ENCODE measurements at places on chromosomes 1 and 21.

DNA sequence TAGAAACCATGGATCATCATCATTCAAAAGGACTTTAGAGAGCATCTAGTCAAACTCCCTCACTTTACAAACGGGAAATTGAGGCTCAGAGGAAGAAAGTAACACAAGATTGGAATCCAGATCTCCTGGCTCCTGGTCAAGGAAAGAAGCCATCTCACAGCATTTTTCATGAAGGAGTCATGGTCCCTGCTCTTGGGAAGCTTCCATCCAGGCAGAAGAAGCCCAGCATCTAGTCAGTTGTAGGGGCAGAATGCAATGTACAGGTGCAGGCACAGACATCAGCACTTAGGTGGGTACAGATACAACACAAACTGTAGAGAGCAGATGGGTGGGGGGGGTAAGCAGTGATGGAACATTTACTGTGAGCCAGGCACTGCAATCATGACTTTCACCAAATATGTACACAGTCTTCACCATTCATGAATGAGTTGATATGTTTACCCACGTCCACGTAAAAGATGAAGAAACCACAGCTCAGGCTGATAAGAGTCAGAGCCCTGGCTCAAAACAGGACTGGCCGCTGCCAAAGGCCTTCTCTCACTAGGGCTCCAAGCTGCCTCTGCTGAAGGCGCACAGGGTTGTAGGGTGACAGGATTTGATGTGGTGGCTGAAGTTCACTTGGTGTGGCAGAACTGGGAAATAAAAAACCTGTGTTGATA is 44.0 kb downstream of the OPTC start:
- DNase-seq, result no peak

DNA sequence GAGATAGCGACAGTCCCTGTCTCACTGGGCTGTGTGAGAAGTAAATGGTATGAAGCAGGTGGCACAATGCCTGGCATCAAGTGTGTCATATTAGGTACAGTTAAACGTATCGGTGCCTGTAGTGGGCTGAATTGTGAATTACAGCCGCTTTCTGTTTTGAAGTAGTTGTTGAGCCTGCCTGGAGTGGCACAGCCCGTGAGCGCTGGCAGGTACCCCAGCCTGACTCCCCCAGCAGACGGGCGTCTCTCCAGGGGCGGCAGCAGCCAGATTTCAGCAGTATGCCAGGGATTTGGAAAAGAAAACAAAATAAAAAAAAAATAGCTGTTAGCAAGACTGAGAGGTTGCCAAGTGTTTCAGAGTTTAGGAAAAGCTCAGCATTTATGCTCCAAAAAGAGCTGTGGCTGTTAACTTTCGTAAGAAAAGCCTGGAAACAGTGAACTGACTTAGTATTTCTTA is 26.6 kb upstream of the GPR153 start:
- no peak for DNase-seq

DNA sequence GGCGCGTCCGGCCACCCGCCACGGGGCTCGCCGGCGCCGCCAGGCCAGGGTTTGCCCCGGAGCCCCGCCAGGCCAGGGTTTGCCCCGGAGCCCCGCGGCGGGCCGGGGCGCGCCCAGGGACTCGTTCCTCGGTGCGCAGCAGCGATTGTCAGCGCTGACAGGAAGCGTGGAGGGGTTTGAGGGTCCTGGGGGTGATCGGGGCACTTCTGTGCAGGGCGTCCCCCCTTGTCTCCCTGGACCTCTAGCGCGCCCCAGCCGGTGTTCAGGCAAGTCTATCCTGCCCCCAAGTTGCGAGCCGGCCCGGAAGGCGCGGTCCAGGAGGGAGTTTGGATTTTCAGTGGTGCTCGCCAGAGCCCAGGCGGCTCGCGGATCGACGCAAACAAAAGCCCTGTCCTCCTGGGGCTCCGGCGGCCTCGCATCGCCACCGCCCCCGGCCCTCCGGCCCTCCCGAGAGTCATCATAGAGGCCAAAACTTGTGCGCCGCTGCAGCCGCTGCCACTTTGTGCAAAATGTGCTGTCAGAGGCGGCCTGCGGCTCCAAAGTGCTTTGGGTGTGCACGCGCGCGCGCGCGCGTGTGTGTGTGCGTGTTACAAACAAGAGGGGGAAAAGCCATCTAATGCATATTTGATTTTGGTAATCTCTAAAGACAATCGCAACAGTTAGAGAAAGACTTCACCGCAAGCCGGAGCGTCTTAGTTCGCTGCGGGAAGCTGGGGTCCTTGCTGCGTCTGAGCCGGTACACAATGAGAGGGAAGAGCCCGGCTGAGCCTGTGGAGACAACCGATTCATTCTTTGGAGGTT is 1.0 kb downstream of the ROR1 start:
- no peak for DNase-seq

- no peak for DNase-seq
These were observed 320.2 kb upstream of the NFIA start for GRCh38 chr1:60762176-60762575.

GRCh38 chr1:175163702-175164101 is 28.9 kb downstream of the KIAA0040 start:
- no peak for DNase-seq

GRCh38 chr1:163781146-163781545 is 459.4 kb downstream of the NUF2 start:
- no peak for DNase-seq

- DNase-seq, result no peak
These were observed 27.2 kb downstream of the IRF2BP2 start for GRCh38 chr1:234582681-234583301.

- DNase-seq, result peak; percentile 29
These were observed 618 bp downstream of the HNRNPR start for GRCh38 chr1:23343221-23344110.

- no peak for DNase-seq
These were observed 39.4 kb upstream of the DYNLT5 start for GRCh38 chr1:66712839-66713238.

DNA sequence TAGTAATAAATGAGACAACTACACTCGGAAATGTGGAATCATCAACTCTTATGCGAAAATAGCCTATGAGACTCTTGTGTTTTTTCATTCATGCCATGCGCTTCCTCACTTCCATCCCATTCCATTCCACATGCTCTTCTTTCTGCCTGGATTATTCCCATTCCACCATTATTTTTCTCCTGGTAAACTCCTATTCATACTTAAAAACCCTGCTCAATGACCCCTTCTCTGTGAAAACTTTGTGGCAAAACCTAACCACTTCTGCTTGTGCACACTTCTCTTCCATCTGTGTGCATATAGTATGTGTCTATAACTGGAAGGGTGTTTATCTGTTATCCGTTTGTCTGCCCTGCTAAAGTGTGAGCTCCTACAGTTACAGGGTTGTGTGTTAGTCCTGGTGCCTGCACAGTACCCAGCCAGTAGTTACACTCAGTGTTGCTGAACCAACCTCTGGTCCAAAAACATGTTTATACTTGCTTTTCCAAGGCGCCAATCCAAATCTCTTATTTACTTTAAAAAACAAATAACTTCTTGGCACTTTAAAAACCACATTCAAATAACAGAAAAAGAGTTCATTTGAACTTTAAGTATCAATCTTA is 10.7 kb downstream of the EPHX1 start:
- no peak for DNase-seq

DNA sequence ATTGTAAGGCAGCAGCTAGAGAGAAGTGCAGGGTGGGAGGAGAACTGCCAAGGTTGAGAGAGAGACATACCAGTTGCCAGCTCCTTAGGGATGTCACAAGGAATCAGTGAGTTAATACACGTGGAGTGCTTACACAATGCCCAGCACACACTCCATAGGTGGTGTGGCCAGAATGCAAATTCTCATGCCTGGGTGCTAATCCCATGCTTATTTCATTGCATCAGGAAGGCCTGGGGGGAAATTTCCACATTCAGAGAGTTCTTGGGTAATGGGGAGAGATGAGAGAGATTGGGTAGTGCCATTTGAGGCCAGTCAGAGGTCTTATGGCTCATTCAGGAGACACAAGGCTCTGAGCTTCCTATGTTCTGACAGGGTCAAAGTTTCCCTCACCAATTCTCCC is 38.7 kb downstream of the GJA5 start:
- no peak for DNase-seq

DNA sequence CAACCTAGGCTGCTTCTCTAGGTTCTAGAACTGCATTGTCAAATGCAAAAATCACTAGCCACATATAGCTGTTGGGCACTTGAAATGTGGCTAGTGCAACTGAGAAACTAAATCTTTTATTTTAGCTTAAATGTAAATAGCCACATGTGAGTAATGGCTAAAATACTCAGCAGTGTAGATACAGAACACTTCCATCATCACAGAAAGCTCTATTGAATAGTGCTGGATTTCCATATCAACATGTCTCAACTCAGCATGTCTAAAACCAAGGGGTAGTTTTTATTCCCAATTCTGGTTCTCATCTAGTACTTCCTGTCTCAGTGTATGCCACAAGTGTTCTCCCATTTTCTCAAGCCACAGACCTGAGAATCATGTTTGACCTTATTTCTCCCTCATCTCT is 7.5 kb upstream of the TP53BP2 start:
- no peak for DNase-seq

DNA sequence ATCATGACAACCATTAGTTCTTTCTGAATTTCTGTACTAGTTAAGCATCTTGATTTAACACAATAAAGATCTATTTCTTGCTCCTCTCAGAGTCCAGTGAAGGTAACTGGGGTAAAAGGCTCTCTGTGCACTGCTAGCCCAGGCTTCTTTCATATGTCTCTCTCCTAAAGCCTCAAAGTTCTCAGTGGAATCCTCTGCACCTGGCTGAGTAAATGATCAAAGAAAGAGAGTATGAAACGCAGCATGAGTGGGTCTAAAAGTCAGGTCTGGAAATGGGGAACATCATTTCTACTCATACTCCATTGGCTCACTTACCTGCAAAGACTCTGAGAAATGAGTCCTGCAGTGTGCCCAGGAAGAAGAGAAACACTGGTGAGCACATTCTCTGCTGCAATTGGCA is 418.5 kb downstream of the PTPRC start:
- DNase-seq, result no peak

- no peak for DNase-seq
These were observed 953 bp upstream of the BRWD1 start for GRCh38 chr21:39314143-39315027.
